ENCODE measurements at places on chromosomes 1 and 21.

- DNase-seq, result no peak
These were observed 103.2 kb upstream of the OLFM3 start for GRCh38 chr1:102099916-102100315.

GRCh38 chr1:7677815-7678214 is 93.3 kb upstream of the VAMP3 start:
- DNase-seq, result no peak

DNA sequence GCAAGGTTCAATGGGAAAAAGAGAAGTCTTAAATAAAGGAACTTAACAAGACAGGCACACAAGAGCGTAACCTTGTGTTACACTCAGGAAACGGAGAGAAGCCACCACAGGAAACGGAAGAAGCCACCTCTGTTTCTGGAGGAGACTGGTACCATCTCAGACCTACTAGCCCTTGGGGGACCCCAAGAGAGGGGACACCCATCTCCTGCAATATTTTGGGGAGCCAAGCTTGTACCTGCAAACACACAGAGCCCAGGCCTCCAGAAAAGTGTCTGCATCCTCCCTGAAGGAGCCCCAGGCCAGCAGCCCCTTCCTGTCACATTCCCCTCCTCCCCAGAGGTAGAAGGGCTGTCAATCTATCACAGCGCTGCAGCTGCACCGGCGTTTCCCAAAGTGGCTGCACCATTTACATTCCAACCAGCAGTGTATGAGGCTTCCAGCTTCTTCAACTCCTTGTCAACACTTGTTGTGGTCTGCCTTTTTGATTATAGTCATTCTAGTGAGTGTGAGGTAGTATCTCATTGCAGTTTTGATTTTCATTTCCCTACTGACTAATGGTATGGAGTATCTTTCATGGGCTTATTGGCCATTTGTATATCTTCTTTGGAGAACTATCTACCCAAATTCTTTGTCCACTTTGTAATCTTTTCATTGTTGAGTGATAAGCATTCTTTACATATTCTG is 23.0 kb upstream of the PADI1 start:
- DNase-seq, result no peak

DNA sequence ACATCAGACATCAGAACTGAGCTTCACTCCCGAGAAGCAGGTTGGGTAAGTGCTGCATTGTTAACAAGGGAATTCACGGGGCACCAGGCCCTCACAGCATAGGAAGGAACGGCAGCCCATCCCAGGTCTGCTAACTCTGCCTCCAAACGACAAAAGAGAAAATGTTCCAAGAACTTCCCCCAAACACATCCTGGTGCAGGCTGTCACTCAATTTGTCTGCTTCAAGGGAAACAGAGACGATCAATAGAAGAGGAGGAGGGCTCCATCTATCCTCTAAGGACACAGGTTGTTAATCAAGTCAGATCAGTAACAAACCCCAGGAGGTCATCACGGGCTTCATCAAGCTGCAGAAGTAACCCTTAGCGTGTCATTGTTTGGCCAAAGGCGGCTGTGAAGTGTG is 3.5 kb upstream of the TSPEAR start:
- no peak for DNase-seq

DNA sequence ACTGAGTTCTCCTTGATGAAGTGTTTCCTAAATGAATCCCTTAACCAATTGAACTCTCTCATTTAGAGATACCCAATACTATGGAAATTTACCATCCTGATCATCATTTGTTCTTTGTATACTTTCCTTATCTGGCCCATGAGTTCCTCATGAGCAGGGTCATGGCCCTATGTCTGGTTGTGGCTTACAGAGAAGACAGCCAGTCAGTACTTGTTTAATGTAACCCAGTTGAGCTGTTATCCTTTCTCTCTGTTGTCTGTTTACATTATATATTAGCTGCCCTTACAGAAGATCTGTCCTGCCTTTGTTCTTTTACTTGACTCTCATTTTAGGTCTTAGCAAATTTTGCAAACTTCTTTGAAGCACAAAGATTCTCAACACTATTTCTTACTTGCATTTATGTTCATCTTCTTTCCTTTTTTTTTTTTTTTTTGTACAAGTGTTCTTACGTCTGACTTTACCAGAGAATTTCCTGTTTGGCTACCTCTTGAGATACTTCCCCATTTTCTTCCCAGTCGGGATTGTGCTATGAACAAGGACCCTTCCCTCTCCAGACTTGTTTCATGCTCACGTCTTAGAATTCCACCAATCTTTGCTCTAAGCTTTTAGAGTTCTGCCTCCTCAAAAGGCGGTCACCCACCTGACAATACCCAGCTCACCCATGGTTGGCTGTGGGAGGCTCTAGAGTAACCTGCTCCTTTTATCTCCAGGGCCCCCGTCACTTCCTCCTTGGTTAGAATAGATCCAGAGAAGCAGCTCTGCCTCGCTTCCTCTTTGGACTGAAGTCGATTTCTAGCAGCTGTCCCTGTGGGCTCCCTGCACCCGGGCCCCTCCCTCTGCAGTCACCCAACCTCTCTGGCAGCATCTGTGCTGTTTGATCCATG is 53.6 kb upstream of the RUNX1 start:
- no peak for DNase-seq

DNA sequence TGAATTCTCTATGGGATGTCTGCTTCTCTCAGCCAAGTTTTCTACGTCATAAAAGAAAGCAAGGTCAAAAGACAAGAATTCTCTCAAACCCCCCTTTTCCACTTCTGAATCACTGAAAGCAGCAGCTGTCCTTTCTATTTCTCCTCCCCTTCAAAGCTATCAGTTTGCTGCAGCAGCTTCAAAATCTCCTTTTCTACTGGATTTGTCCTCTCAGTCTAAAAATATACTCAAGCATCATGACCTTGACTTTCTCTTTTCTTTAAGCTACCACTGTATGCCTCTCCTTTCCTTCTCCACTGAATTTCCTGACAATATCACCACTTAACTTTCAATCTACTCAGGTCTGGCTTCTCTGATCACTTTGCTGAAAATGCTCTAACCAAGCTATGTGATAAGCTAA is 1.9 kb downstream of the WDR64 start:
- DNase-seq, result no peak
